ENCODE measurements at places on chromosomes 2 and 18.

GRCh38 chr2:66872081-66872985, 437.4 kb downstream of the MEIS1 start:
- DNase-seq: no peak

DNA sequence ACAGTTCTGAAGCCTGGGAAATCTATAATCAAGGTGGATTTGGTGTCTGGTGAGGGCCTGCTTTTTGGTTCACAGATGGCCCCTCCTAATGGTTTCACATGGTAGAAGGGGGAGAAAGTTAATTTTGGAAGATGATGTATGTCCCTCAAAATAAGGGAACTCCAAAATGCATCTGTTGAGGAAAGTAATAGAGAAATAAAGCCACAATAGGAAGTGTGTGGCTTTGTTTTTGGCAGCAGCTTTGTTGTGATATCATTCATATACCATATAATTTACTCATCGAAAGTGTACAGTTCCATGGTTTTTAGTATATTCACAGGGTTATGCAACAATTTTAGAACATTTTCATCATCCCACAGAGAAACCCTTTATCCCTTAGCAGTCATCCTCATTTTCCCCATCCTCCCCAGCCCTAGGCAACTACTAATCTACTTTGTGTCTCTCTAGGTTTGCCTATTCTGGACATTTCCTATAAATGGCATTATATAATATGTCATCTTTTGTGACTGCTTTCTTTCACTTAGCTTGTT, 274.0 kb upstream of the FAM98A start:
- no peak for DNase-seq

DNA sequence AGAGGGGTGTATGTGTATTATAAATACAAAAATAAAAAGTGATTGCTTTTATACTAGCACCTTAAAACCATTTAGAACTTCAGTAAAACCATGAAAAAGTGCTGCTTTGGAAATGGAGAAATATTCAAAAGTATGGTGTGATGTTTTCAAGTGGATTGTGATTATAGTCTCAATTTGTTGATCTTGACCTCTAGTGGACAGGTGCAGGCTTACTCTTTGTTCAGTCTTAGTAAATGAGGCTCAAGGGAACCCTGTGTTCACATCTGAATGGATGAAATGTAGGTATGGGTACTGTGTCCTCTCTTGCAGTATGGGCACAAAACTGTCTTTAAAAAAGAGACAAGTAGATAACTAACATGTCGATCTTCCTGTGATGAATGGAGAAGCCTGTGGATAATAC, 145.8 kb downstream of the MCFD2 start:
- DNase-seq: no peak

DNA sequence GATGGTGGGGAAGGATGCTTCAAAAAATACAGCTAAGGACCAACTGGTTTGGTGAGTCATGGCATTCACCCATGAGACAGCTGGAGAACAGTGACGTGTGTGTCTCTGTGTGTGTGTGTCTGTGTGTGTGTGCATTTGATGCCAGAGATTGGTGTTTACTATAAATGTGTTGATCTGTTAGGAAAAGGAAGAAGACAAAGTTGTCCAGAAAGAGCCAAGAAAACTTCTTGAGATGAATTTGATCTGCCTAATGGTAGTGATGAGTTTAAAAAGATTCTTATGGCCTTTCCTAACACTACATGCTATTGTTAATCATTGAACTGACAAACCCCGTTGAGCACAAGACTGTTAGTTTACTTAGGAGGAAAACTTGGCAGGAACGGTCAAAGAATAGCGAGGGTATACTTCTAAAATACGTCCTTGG, 36.4 kb upstream of the IL1R1 start:
- no peak for DNase-seq

- no peak for DNase-seq
Measured at GRCh38 chr2:166334805-166335204, 40.9 kb downstream of the SCN9A start.

DNA sequence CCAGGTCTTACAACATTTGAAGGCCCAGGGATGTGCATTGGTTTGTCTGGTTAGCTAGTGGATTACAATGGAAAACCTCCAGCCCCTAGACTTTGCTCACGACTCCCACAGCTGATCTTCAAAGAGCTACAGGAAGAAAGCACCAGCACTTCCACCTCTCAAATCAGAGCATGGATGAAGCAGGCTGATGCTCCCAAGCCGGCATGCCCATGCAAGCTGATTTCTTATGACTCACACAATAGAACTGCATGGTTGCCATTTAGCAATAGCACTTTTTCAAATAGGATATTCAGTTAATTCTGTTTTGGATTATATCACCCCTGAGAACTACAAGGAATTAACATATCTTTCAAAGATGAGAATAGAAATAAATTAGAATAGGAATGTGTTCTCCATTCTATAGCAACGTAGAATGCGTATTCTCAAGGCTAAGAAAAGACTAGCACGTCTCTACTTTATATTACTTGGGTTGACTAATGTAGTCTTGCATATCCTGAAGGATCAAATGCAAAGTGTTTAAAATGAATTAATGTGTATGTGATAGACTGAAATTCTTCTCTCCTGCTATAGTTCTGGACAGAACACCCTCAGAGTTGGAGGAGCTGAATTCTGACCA, 292.4 kb downstream of the TRIB2 start:
- no peak for DNase-seq

All from activated CD8-positive, alpha-beta memory T cell treated with anti-CD3 and anti-CD28 coated beads for 4 hours (primary cell).